ENCODE measurements at places on chromosomes 1 and 21.

DNA sequence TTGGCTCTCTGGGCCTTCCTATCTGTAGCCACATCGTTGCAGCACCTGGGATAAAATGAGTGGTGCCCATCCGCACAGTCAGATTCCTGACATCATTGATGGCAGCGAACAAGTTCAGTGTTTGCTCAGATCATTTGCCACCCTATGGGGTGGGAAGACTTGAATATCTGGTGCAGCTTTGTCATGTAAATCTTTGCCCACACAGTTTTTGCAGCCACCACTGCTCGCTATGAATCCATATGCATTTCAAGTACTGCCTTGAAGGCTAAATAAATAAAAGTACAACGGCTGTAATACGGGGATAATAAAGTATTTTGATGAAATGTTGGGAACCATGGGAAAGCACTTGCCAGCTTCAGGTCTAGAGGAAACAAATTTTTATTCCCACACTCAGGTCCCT, 56.3 kb upstream of the COA6 start:
- no peak for DNase-seq

GRCh38 chr1:8629241-8630091, 188.0 kb downstream of the RERE start:
- DNase-seq: no peak

DNA sequence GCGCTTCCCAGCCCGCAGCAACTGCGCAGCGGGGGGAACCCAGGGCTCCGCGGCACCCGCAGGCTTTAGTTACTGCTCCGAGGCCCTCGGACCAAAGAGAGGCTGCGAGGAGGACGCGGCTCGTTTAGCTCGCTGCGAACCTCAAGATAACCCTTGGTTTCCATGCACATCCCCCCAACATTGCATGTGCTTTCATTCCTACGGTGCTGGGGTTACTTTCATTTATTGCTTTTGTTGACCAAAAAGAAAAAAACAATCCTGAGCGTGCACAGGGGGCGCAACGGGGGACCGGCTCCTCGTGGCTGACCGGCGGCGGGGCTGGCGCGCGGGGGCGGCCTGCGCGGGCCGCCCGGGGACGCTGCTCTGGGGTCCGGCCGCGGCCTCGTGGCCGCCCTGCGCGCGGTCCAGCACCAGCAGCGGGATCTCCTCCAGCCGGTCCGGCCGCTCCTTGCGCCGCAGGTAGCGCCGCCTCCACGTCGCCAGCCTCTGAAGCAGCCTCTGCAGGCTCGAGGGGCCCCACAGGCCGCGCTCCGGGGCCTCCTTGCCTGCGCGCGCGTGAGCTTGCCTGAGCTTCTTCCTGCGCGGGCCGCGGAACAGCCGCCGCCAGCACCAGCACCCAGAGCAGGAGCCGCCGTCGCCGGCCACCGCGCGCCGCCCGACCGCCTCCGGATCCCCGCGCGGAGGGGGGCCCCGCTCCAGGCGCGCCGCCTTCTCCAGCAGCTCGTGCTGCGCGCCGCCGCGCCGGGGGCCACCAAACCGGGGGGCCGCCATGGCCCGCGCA, 77.4 kb downstream of the DESI2 start:
- peak; percentile 47 for DNase-seq

DNA sequence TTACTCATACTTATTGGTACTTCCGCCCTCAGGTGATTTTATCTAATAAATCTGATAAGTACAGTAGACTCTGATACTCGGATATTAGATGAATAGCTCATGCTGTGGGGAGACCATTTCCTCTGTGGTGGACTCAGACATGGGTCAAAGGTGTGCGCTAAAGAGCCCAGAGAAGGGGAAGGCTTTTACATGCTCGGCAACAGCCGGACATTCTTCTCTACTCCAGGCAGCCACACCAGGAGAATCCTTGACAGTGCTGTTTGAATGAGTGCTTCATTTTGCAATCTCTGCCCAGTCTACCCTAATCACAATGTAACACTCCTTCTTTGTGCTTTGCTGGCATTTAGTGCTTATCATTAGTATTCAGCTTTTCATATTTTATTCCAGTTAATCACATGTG, 322.2 kb upstream of the USP25 start:
- DNase-seq: no peak

DNA sequence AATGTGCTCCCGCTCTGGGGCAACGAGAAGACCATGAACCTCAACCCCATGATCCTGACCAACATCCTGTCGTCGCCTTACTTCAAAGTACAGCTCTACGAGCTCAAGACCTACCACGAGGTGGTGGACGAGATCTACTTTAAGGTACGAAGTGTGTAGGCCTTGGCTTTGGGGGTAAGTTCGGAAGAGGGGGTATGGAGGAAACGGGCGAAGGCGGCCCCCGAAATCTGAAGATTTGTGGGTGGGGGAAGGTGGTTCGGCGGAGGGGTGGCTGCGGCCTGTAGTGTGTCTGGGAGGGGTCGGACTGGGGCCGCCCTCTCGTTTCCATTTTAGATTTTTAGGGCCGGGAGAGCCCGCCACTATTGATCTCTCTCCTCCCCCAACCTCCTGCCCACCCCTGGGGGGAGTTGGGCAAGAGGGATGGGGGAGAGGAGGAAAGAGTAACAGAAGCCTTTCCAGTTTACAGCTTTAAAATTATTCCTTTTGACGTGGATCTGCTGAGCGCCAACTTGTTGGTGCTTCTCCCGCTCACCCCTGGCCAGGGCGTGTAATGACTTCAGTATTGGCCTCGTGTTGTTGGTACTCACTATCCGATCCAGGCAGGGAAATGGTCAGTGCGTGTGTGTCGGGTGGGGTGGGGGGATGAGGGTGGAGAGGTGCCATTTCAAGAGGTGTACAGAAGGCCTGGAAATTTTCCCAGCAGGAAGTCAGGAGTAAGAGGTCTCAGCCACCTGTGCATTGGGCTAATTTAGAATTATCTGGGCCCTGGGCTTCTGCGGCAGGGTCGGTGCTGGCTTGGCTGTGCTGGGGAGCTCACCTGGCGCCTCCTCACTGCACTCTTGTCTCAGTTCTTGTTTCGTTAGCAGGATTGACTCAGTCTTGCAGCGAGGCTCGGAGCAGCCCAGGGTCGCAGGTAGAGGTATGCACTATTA, 880 bp downstream of the PRPF38B start:
- peak; percentile 75 for DNase-seq

GRCh38 chr1:64967381-64967780, 1.0 kb upstream of the JAK1 start:
- DNase-seq: no peak

GRCh38 chr1:196877964-196878363, 9.9 kb upstream of the CFHR4 start:
- DNase-seq: no peak

DNA sequence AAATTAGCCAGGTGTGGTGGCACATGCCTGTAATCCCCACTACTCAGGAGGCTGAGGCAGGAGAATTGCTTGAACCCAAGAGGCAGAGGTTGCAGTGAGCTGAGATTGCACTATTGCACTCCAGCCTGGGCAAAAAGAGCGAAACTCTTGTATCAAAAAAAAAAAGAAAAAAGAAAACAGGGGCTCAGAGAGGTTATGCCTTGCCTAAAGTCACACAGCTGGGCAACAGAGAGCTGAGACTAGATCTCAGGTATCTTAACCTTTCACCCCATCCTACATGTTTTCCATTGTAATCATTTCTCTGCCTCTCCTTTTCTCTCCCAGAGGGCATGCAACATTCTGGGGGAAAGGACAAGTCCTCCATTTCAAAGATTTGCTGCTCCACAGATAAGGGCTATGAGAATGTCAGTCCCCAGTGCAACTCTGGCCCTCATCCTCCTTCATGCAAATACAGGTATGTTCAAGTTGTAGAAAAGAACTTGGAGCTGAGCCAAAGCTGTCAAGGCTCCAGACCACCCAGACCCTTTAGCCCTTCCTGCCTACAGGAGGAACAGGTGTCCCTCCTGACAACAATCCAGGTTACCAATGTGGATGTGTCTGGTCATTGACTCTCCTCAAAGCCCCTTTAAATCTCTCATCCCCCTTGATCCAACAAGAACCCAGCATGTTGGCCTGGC, 6.9 kb downstream of the SLC9A1 start:
- no peak for DNase-seq

- DNase-seq: no peak
These were observed 156.9 kb downstream of the CLEC20A start for GRCh38 chr1:178339834-178340233.

DNA sequence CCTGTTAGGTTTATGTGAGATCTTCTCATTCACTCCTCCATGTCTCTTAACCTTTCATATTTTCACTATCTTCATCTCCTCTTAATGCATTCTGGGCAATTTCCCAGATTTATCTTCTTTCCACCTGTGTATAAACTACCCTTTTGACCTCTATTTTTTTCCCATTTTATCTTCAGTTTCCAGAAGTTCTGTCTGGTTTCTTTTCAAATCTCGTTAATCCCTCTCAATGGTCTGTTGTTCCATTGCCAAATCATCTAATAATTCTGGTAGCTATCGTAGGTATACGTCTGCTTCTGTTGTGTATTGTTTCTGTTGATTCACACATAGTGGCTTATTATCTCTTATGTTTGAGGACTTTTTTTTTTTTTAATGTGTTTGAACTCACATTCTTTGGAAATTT, 25.7 kb upstream of the HYI start:
- DNase-seq: no peak

DNA sequence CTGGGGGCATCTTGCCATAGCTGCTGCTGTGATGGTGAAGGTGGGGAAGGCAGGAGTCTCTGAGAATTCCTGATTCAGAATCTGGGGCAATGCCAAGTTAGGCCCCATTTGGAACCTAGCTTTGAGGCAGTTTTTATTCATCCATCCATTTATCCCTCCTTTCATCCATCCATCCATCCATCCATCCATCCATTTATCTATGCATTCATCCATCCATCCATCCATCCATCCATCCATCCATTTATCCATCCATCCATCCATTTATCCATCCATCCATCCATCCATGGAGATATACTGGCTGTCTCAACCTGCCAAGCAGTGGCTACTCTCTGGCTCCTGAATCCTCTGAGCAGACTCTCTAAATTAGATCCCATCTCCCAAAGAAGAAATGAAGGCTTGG, 83.1 kb downstream of the PRDM16 start:
- no peak for DNase-seq

- no peak for DNase-seq
These were observed 97.8 kb downstream of the MRPL37 start for GRCh38 chr1:54297596-54298283.

DNA sequence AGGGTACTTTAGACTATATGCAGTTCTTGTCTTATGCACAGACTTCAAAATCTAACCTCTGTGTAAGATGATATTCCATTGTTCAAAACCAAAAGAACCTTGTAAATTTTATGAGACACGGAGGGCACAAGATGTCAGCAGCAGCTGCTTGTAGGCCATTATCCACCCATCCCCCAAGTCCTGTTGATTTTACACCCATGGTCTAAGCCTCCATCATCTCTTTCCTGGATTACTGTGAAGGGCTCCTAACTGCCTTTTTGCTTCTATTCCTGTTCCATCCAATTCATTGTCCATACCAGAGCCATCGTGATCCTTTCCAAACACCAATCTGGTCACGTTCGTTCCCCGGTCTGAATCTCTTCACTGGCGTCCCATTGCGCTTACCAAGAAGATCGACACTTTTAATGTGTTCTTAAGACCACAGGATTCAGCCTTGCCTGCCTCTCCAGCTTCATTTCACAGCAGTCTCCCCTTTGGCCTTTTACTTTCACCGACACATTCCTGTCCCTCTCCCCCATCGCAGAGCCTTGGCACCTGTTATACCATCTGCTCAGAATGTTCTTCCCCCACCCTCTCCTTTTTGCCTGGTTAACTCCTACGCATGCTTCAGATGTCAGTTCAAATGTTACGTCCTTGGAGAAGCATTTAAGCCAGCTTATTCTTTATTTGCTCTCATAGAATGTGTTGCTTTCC, 107.3 kb upstream of the POU3F1 start:
- no peak for DNase-seq

DNA sequence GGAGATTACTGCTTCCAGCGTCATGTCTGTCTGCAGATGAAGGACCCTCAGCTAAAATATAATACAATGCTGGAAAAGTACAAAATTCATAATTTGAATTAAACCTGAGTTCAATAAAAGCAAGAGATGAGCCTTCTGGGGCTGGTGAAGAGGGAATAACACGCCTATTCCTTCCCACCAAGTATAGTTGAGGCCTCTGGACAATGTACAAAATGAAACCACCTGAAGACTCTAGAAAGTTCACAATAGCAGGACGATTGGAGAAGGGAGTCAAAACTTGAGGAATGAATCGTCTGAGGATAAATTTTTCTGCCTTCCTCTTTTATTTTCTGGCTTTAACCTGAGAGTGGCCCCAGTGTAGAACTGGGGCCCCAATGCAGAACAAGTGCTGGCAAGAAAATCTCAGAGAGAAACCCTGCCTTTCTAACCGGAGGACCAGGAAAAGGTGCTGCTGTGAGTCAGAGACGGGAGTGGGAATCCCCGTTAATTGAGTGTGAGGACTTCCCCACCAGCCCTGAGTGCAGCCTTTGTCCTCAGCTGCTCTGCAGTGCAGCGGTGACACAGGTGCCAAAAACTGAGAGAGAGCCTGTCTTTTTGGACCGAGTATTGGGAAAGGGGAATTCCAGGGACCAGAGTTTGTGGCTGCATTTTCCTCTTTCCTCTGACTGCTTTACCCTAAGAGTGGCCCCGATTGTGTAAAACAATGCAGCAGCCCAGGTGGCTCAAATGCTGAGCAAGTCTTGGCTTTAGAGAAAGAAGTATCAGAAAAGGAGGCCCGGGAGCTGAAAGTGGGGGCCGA, 264.9 kb downstream of the DYRK1A start:
- DNase-seq: no peak

- DNase-seq: no peak
These were observed 36.9 kb upstream of the RGS1 start for GRCh38 chr1:192538407-192539296.

GRCh38 chr1:228469413-228470162, 17.6 kb upstream of the RNF187 start:
- no peak for DNase-seq

- no peak for DNase-seq
These were observed 15.1 kb downstream of the TRIM45 start for GRCh38 chr1:117106478-117106877.

- DNase-seq: no peak
These were observed 99.9 kb upstream of the SGIP1 start for GRCh38 chr1:66434096-66434495.

DNA sequence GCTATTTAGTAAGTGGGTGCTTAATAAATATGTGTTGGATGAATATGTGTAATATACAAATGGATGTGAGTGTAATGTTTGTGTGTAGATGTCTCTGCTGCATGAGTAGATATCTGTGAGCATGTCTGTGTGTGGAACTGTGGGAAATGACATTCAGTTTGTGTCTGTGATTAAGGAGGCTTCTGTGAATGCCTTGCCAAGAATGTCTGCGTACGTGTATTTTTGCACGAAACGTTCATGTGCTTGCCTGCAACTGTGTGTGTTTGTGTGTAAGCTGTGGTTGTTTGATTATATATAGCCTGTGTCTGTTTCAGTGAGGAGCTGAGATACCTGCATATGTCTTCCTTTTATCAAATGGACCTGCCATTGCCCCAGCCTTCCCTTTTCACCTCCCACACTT, 13.8 kb downstream of the DMBX1 start:
- DNase-seq: no peak

DNA sequence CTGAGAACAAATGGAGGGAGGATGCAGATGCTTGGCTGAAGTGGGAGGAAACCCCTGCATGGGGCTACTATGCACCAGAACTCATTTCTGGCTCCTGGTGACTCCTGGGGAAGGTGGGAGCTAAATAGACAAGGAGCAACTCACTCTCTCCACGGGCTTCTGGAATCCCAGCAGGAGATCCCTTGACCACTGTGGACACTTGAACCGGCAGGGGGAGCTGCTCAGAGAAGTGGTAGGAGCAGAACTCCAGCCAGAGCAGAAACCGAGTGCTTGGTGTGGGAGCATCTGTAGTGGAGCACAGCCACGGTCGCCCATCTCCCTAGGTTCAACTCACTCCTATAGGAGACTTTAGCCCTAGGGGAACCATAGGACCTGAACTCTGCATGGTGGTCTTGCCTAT, 205.6 kb upstream of the GJB5 start:
- DNase-seq: peak; percentile 24

Measured in adrenal gland (tissue), 19 donors.